ENCODE measurements at places on chromosomes 5 and 9. TPM values are rescaled to one million over a fixed set of nuclear protein-coding genes. Genes with fewer than 3 reads are reported as not detected.

The THG1L gene
- 31.2 TPM for total RNA-seq

The BTNL3 gene
- not detected for total RNA-seq

The SYK gene
- 0.54 TPM for total RNA-seq

The PCDHA9 gene
- not detected for total RNA-seq

The TPPP gene
- 5.5 TPM for total RNA-seq

The EIF4E1B gene
- total RNA-seq: not detected

The FABP6 gene
- 0.81 TPM for total RNA-seq

The PCDHGA10 gene
- not detected for total RNA-seq

The TIMD4 gene
- 0.98 TPM for total RNA-seq

The PLPP6 gene
- total RNA-seq: 11.5 TPM

The INSYN2B gene
- total RNA-seq: 0.71 TPM

The SLF1 gene
- 9.1 TPM for total RNA-seq

The ARSK gene
- 7.2 TPM for total RNA-seq

The PCDHGB4 gene
- total RNA-seq: 0.79 TPM

The LHX2 gene
- 3.9 TPM for total RNA-seq

The PARP8 gene
- 0.11 TPM for total RNA-seq

The KCNT1 gene
- 0.01 TPM for total RNA-seq

The FGF1 gene
- total RNA-seq: 0.35 TPM

The IFNA10 gene
- total RNA-seq: not detected

The ARHGEF37 gene
- 1.3 TPM for total RNA-seq

The TMOD1 gene
- 2.4 TPM for total RNA-seq

The JAK2 gene
- total RNA-seq: 2.9 TPM

The UNC5A gene
- total RNA-seq: 0.46 TPM

The FOXD4L5 gene
- total RNA-seq: not detected

The POU5F2 gene
- not detected for total RNA-seq
